ENCODE measurements at places on chromosomes 4 and X.

- DNase-seq = no peak
Measured at GRCh38 chr4:53507671-53508286, 83.5 kb downstream of the LNX1 start.

GRCh38 chrX:39897741-39898097 is 200.0 kb downstream of the BCOR start:
- no peak for DNase-seq

GRCh38 chrX:35699642-35700041 is 98.5 kb upstream of the MAGEB16 start:
- DNase-seq = no peak

- DNase-seq = no peak
Measured at GRCh38 chr4:41076481-41076880, 137.9 kb downstream of the APBB2 start.

DNA sequence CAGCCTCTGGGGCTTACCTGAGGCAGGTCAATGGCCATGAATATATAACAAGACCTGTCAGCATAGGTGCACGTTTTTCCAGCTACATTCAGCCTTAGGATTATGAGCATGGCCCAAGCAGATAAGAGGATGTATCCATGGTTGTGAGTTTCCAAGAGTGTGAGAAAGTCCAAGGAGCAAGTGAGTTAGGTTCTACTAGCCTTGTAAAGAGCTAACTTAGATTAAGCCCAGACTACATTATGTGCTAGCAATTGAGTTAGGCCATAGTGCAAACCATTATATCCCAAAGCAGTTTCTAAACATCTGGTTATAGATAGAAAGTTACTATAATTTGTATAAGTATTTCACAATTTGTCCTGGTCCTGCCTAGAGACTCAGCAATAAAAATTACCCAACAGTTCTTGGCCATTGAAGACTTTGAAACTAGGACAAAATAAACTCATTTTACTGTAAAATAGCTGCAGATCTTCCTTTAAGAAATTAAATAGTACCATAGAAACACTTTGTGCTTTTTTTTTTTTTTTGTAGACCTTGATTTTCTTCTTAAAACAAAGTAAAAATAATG is 312.0 kb downstream of the CAMK2D start:
- DNase-seq = no peak

DNA sequence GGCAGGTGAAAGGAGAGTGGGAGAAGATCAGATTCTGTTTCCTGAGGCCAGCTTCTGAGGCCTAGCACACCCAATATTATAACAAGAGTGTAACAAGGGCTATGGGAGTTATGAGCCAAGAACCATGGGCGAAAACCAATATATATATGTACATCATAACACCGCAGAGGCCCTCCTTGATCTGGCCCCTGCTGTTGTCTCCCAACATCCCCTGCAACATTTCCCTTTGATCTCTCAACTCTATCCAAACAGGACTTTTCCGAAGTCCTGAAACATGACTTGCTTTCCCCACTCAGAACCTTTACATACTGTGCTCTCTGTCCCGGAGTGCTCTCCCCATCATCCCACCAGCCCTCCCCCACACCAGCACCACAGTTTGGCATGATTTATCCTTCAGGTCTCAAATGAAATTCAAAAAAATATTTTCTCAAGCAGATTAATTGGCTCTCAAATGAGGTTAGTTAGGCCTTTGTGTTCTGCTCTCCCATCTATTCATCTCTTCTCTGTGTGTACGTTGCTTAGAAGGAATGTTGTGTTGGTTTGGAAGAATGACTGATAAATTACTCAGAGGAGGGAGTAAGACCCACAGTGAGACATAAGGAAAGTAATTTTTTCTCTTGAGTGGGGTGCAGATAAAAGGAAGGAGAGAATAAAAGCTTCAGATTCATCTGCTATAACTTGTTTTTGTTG is 58.1 kb upstream of the SMIM10 start:
- no peak for DNase-seq

DNA sequence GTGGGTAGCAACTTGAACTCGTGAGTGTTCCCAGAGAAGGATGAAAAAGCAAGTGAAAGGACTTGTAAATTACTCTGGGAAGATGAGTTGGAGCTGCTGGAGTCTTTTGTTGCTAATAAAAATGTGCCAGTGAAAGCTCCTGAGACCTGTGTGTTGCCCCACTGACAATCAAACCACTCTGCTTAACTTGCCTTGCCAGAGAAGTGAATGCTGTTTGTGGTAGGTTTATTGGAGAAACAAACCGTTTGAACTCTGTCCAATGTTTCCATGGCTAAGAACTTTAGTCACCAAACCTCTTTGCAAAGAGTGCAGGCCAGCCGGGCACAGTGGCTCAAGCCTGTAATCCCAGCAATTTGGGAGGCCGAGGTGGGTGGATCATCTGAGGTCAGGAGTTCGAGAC is 586.9 kb downstream of the PCDH7 start:
- DNase-seq = no peak

- DNase-seq = no peak
Measured at GRCh38 chr4:24599275-24599674, 14.9 kb upstream of the DHX15 start.

GRCh38 chr4:22573198-22573597 is 57.3 kb upstream of the ADGRA3 start:
- no peak for DNase-seq

GRCh38 chr4:40648742-40649281 is 19.1 kb upstream of the RBM47 start:
- no peak for DNase-seq

DNA sequence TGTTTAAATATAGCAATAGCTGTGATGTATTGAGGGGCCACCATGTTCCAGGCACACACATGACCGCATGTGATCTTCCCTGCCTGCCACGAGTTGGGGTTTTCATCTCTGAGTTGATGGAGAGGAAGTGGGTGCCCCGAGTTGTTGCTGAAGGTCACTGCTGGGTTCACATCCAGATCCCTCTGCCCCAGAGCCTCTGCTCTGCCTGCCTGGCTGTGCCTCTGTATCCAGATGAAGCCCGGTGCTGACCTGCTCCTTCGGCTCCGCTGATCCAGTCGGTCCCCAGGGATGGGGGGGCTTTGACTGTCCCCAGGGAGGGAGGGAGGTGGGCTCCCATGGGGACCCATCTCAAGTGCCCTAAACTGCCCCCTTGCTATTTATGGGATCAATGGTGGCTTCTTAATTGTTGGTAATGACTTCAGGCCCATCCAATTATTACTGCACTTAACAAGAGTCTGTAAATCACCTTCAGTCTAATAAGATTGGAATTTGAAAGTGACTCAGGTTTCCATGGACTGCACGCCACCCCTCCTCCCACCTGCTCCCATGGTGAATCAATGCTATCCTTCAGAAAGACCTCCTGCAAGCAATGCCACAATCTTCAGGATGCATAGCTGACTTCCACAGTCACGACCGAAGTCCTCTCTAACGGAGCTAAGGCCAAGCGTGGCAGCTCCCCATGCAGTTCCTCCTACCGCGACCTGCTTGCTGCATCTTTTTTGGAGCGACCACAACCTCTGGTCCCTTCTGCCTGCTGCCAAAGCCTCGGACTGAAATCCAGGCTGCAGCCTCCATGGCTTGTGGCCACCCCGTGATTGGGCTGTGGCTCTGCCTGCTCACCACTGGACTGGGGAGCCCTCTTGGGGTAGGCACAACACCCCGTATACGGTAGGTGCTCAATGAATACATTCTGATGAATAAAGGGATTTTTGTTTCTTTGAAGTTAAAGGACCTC is 73.1 kb downstream of the CPZ start:
- DNase-seq = no peak

- no peak for DNase-seq
Measured at GRCh38 chrX:16839219-16839851, 30.8 kb downstream of the RBBP7 start.

DNA sequence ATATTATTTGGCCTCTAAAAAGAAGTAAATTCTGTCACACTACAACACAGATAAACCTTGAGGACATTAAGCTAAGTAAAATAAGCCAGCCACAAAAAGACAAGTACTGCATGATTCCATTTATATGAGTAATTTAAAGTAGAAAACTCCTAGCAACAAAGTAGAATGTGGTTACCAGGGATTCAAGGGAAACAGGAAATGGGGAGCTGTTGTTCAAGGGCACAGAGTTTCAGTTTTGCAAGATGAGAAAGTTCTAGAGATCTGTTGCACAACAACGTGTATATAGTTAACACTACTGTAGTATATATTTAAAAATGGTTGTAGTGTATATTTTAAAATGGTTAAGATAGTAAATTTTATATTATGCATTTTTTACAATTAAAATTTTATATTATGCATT is 25.4 kb downstream of the SEC31A start:
- DNase-seq = no peak

- DNase-seq = no peak
Measured at GRCh38 chr4:140187316-140187695, 33.3 kb upstream of the MAML3 start.

- DNase-seq = no peak
Measured at GRCh38 chrX:119790977-119791436, 423 bp downstream of the RPL39 start.

DNA sequence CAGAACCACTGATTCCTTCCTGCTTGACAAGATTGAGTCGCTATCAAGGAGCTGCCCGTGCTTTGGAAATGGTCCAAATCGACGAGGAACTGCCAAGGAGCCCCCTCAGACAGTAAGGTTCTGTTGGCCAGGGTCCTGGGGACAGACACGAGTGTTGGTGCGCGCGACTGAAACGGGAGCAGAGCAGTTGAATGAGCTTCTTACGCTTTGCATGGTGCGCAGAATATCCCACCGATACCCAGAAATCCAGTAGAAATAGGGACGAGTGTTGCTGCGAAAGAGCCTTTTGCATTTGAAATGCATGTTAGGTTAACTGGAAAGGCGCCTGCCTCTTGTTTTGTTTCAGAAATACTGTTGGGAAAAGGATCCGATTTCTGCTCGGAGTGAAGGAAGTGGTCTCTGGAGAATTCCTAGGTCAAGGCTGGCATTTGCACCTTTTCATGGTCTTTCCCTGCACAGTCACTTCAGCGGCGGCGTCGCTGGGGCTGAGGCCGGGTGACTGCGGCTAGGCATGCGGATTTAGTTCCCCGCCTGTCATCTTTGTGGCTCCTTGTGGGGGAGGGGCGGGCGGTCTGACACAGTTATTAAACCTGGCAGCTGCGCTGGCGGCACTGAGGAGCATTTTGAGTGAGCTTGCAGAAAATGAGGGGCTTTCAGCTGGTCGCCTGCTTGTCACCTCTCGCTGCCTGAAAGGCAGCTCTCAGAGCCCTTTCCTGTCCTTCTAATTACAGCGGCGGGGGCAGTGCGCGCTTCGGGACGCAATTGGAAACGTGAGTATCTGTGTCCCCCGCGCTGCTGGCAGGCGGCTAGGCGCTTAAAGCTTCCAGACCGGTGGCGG is 51.5 kb upstream of the TRIM2 start:
- DNase-seq = peak; percentile 13

DNA sequence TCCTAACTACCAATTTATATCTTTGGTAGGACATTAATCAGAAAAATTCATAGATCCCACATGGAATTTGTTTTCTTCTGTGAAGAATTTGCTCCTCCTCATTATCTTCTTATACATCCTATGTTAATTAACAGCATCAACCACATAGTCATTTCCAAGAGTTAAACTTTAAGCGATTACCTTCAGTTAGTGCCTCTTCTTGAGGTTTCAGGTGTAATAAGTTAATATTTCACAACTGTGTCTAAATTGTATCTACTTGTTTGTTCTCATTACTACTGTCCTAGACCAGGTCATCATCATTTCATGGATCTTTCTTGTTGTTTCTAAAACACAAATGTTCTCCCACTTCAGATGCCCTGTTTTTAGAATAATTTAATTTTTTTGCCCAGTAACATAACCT is 457.9 kb downstream of the FAT4 start:
- no peak for DNase-seq

DNA sequence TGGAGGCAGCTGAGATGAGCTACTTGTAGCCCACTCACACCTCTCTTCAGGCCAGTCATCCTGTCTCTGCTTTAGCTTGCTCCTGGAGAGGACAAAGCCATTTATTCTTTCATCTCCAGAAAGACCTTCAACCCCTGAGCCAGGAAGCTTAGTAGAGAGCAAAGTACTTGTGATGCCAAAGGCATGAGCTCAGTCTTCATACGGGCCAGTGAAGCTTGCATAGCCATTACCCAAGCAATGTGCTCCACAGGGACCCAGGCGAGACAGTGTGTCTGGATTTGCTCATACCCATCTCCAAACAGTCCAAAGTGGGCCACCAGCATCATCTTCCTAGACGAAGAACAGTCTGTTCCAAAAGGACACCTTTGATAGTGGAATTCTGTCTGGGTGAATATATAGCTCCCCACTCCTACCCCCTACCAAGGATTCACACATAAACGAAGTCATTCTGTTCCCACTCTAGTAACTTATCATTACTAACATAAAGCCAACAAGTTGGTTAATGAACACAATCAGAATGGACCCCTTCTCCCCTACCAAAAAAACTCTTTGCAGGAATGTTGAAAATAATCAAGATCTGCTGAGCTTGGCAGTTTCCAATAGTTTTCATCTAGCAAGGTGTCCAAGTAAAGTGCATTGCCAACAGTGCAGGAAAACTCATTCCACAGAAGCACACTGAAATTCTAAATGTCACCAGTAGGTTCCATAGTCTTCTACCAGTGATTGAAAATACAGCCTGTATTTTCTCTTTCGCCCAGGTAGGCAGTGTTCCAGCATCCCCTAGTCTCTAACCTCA is 6.7 kb downstream of the TNMD start:
- DNase-seq = no peak

DNA sequence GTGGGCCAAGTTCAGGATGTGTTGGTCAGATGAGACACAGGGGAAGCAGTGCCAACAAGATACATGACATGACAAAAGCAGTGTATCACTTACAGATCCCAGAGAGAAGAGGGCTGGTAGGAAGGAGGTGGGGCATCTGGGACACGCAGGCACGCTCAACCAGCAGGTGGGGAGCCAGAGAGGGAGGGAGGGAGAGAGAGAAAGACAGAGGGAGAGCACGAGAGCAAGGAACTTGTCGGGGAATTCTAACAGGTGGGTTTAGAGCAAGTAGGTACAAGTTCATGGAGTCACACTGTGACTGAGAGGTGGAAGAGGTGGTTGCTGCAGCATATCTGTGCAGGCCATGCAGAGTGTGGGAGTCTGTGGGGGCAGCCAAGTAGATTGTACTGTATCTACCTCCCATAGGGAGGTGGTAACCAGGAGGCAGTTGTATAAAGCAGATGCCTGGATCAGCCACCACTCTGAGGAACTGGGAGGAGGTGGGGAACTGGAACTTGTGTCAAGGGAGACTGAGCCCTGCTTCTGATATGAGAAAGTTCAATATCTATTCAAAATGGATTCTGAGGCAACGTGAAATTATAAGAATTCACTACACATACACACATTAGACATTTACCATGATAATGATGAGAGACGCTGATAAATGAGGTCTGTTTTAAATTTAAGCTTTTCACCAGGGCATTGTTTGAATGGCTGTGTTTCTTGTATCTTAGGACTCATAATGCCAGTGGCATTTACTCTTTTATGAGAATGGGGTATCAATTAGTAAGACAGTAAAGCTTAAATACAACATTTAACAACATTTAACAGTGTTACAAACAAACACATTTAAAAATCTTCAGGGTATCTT is 43.7 kb downstream of the BBS12 start:
- DNase-seq = no peak

DNA sequence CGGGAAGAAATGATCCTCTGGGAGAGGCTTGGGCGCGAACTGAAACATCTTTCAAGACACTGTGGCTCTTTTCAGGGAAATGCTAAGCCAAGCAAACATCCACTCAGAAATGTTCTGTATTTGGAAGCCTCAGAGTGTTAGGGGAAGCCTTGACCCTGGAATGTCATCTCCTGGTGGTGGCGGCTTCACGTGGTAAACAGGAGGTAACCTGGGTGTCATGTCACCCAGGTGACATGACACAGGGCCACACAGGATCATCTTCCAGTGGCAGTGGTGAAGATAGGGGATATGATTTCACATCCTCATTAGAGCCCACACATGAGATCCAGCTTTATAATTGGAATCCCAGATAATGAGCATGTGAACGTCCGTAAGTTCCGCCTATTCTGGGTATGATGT is 140.0 kb downstream of the TBL1X start:
- DNase-seq = no peak
